Adipocyte (in vitro differentiated cells): ENCODE measurements at places on chromosomes 13 and 19.
A peak's percentile ranks its signal among the peaks of the same experiment; 100 is the strongest.

- DNase-seq, result no peak
Measured at GRCh38 chr13:51457086-51457815, 4.4 kb upstream of the INTS6 start.

GRCh38 chr13:34864671-34865070, 77.4 kb upstream of the NBEA start:
- no peak for DNase-seq

DNA sequence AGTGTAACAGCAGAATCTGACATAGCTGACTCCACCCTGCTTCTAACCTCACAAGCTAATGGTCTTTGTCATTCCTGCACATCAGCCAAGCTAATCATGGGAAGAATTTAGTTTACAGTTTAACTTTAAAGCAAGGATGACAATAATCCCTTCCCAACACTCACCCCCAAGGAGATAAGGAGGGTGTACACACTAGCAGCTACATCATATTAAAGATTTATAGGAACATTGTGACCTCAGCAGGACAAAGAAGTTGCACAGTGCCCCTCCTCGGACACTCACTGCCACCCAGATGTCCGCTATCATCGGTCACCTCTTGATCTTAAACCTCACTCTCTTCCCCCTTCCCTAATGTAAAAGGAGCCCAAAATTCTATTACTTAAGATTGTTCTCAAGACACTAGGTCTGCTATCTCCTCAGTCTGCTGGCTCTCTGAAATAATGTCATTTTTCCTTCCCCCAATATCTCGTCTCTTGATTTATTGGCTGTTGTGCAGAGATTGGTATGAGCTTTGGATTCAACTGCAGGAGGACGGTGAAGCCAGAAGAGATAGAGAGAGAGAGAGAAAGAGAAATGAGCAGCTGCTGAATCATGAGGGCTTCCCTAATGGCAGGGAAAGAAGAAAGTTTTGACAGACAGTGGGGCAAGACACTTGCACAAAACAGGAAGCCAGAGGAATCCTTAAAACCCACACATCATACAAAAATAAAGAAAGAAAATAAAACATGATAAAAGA, 17.5 kb upstream of the FFAR2 start:
- DNase-seq, result no peak

DNA sequence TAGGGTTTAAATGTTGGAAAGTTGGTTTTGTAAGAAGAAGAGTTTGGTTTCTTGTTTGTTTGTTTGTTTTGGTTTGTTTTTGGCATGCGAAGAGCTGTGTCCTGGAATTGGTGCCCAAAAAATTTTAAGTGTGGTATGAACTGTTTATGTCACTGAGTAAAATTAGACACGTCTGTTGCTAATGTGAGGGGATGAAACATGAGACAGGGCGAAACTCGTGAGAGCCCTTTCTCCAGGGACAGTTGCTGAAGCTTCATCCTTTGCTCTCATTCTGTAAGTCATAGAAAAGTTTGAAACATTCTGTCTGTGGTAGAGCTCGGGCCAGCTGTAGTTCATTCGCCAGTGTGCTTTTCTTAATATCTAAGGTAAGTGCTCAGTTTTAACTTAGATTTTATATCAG, at the start of gene SGCG:
TSS of gene SGCG (plus strand) at position 269 of the 400 bp plus-strand sequence. CDS start 22,716 bp downstream, outside the sequence.
- peak; percentile 33 for DNase-seq

GRCh38 chr13:28044608-28045007, 55.8 kb downstream of the FLT3 start:
- DNase-seq, result no peak

DNA sequence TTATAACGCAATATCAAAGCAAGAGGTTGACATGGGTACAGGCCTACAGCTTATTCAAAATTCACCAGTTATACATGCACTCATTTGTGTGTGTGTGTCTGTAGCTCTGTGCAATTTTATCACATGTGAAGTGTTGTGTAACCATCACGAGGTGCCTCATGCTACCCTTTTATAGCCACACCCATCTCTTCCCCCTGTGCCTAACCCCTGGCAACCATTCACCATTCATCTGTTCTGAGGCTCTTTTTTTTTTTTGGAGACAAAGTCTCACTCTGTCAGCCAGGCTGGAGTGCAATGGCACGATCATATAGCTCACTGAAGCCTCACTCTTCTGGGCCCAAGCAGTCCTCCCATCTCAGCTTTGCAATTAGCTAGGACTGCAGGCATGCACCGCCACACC, 78.4 kb downstream of the DPF1 start:
- DNase-seq, result no peak

DNA sequence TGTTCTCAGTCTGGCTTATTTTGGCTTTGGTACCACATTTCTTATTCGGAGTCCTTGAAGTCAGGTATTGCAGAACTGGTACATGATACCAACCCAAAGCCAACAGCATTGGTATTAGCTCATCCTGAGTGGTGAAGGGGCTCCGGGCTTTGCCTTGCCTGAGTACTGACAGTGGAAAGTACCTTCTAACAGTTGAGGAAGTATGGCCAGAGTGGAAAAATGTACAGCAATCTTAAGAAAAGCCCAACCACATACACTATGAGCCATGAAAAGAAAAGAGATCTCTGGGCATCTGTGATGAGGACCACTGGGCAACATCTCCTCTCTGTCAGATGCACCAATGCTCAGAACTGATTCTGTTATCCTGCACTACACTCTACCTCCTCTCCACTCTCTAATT, 8.3 kb downstream of the LCP1 start:
- no peak for DNase-seq

- no peak for DNase-seq
Measured at GRCh38 chr13:31862828-31863227, 123.5 kb downstream of the RXFP2 start.

GRCh38 chr19:32104153-32104849, 241.1 kb upstream of the ZNF507 start:
- DNase-seq, result no peak

DNA sequence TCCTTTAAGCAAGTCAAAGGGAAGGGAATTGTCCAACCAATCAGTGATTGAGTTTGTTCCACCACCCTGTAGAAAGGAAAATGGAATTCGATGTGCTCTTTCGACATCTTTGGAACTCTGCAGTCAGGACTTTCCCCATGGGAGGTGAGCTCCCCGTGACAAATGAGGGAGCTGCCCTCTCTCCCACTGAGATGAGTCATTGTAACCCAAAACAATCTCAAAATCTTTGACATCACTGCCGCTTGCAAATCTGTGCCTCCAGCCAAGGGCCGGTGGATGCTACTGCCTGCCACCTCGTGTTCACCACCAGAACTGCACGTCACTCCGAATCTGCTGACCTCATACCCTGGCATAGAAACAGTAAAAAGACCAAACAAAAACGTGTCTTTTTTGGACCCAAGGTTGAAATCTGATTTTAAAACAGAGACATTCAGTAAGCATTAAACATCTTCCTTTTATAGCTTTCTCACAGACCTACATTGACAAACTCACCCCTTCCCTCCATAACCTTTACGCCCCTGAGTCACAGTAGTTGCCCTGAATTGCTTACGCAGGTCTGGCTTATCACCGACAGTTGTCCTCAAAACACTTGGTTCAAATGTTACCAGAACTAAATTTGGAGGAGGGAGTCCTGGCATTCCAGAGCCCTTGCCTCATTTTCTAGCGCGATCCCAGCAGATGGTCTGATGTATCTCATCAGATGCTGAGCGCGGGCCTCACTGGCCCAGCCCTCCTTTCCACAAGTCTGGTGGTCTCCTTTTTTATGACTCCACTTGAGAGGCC, 105.2 kb downstream of the COL4A2 start:
- DNase-seq, result peak; percentile 99

DNA sequence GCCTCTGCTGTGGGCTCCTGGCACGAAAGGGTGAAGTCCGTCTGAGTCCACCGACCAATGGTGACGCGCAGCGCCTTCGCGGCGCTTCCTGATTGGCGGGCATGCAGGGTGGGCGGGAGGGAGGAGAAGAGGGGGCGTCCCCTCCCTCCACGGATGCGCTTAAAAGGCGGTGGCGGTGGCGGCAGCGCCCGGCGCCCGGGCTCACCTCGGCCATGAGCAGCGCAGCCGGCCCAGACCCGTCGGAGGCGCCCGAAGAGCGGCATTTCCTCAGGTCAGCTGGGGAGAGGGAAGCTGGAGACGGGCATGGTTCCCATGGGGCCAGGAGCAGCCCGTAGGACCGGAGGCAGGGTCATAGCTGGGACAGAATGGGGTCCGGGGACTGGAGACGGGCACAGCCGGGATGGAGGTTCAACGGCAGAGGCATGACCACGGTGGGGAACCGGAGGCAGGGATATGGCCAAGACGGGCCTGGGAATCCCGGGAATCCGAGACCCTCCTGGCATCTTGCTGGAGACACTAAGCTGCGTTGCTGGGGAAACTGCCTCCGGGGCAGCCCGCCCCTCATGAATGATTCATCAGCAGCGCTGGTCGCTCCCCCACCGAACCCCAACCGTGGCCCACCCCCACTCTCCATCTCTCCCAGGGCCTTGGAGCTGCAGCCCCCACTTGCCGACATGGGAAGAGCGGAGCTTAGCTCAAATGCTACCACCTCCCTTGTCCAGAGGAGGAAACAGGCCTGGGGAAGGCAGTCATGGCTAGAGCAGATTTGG, at the start of gene YJEFN3:
TSS of gene YJEFN3 (plus strand) at position 191 of the 770 bp plus-strand sequence. CDS start at position 213, 22 bp downstream.
- no peak for DNase-seq

- DNase-seq, result peak; percentile 44
Measured at GRCh38 chr13:101916108-101916774, 463.8 kb downstream of the ITGBL1 start.

GRCh38 chr13:43270130-43270830, 246.9 kb downstream of the DNAJC15 start:
- no peak for DNase-seq

DNA sequence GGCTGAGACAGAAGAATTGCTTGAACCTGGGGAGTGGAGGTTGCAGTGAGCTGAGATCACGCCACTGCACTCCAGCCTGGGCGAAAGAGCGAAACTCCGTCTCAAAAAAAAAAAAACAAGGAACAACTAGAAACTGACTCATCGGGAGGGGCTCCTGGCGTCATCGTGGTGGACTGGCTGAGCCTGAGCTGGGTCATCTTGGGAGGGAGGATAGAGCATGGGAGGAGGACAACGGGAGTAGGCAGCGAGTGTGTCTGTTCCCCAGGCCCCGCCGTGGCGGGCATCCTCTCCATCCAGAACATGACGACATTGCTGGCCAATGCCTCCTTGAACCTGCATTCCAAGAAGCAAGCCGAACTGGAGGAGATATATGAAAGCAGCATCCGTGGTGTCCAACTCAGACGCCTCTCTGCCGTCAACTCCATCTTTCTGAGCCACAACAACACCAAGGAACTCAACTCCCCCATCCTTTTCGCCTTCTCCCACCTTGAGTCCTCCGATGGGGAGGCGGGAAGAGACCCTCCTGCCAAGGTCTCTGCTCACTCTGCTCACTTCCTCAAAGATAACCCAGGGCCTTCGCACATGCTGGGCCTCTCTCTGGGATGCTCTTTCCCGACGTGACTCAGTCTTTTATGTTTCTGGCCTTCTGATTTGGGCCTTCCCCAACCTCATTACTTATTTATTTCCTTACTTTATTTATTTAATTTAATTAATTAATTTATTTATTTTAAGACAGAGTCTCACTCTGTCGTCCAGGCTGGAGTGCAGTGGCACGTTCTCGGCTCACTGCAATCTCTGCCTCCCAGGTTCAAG, 16.6 kb downstream of the DDX39A start:
- DNase-seq, result no peak

DNA sequence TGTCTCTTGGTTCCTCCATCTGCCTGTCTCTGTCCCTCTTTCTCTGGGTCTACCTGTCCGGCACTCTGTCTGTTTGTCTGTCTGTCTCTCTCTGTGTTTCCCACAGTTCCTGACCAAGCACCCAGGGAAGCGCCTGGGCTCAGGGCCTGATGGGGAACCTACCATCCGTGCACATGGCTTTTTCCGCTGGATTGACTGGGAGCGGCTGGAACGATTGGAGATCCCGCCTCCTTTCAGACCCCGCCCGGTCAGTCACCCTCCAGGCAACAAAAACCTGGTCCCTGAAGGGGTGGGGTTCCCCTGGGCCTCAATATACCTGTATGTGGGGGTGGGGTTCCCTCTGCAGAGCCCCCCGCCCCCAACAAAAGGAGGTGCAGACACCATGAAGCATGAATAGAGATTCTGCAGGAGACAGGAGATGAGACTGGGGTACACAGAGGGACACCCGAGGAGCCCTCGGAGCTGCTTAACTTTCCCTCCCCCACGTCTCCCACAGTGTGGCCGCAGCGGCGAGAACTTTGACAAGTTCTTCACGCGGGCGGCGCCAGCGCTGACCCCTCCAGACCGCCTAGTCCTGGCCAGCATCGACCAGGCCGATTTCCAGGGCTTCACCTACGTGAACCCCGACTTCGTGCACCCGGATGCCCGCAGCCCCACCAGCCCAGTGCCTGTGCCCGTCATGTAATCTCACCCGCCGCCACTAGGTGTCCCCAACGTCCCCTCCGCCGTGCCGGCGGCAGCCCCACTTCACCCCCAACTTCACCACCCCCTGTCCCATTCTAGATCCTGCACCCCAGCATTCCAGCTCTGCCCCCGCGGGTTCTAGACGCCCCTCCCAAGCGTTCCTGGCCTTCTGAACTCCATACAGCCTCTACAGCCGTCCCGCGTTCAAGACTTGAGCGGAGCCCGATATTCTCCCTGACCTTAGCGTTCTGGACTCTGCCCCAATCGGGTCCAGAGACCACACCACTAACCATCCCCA, 2.6 kb upstream of the CACNG7 start:
- DNase-seq, result peak; percentile 72

- no peak for DNase-seq
Measured at GRCh38 chr19:35787227-35787799, 11.9 kb downstream of the ARHGAP33 start.

GRCh38 chr13:102970542-102970941, 95.7 kb downstream of the SLC10A2 start:
- DNase-seq, result no peak

GRCh38 chr19:58547323-58548312, 3.8 kb downstream of the TRIM28 start:
- DNase-seq, result no peak

DNA sequence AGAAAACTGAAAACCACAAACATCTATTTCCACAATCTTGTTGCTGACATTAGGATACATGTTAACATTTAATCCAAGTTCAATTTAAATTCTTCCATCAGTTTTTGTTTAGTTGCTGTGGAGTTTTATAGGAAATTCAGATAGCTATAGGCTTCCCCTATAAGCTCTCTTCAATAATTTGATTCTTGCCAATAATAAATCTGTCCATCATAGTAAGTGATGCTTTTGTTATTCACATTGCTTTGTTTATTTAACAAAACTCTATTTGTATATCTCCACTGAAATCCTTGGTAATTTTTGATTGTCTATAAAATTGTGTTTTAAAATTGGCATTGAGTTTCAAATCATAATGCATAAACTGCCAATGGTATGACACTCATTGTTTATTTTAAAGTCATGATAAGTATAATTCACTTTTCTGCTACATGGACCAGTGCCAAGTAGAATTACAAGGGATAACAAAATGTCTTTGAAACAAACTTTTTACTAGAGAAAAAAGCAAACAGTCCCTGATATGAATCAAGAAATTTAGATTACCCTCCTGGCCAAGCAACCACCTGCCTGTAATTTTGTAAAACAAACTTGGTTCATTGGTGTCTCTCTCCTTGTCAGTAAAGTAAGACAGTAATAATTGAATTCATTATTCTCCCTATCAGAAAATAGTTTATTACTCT, 577.3 kb upstream of the GPC6 start:
- no peak for DNase-seq

GRCh38 chr13:80712026-80712425, 371.1 kb upstream of the SPRY2 start:
- no peak for DNase-seq
